NCI-H748 treated with DMSO at 0.1 percent for 48 hours (cell line): ENCODE measurements at places on chromosomes 12 and 14.

GRCh38 chr12:13049816-13050215, 5.6 kb downstream of the FAM234B start:
- no peak for DNase-seq

- DNase-seq, result no peak
Measured at GRCh38 chr12:100437038-100437841, 36.4 kb upstream of the NR1H4 start.

DNA sequence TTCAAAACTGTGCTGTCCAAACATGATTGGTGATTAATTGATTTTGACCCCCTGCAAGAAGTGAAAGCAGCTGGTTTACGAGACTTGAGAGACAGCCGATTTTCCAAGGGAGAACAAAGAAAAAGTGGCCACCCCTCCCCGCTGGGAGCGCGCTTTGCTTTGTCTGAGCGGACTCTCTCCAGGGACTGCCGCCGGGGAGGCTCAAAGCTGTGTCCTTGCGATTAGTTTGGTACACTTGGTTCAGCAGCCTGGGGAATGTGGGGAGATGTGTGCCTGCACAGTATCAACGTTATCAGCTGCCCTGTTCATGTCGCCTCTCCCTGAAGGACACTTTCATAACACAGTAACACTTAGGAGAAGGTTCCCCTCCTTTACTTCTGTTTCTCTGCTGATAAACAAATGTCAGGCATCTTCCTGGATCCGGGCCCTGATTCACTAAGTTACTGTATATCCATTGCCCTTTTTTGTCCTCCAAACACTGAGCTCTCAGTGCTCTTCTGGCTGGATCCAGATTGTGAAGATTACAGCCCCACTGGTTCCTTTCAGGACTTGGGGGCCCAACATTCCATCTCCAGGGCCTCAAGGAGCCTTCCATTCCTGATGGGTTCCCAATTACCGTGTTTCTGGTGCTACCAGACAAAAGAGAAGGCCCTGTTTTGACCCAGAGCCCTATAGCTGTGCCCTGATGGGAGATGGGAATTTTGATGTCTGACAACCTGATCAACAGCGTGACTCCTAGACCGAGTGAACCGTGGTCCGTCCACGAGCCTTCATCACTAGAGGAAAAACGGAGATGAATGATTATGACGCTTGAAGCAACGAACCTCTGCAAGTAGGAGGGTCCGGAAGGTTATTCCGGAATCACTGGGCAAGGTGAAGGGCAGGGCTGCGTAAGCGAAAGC, 31.7 kb upstream of the TUBA1C start:
- peak; percentile 82 for DNase-seq

GRCh38 chr12:45655186-45655585, 74.3 kb upstream of the ARID2 start:
- peak; percentile 13 for DNase-seq

- no peak for DNase-seq
Measured at GRCh38 chr12:59425798-59426197, 170.0 kb upstream of the SLC16A7 start.

- no peak for DNase-seq
Measured at GRCh38 chr14:60485057-60485597, 736 bp downstream of the C14orf39 start.
